ENCODE measurements at places on chromosomes 2 and 18.
A peak's percentile ranks its signal among the peaks of the same experiment; 100 is the strongest.

DNA sequence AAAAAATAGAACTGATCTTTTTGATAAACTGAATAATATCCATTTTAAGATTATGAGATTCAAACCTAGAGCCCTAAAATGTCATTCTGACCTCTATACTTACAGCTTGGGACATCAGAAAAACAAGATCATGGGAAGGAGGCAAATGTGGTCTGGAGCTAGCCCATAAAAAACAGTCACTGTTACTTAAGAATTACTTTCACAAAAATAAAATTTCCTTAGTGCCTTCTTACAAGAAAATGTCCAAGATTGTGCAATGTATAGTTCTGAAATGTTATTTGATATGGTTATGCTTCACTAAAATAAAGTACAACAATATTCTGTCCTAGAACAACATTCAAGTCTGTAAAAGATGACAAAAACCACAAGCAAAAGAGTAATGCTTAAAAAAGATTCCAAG is 247.6 kb downstream of the DYM start:
- no peak for DNase-seq

- peak; percentile 25 for DNase-seq
Observed at GRCh38 chr2:219459460-219460311, 25.0 kb downstream of the SPEG start.

GRCh38 chr18:8806100-8806797 is 100.9 kb downstream of the MTCL1 start:
- DNase-seq = no peak

DNA sequence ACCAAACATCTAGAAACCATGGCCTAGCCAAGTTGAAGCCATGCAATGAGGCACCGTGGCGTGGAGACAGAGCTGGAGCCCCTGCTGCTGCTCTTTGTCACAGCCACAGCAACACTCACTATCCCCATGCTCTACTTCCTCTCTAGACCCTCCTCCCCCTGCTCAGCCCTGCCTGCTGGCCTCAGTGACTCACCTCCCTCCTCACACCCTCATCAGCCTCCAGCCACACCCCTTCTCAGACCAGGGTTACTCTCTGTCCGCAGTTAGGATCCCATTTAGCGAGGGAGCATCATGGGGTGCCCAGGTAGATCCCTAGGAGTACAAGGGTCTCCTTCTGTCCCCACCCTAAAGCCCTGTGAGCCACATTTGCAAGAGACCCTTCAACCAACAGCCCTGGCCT is 25.4 kb upstream of the SOX11 start:
- DNase-seq = no peak

DNA sequence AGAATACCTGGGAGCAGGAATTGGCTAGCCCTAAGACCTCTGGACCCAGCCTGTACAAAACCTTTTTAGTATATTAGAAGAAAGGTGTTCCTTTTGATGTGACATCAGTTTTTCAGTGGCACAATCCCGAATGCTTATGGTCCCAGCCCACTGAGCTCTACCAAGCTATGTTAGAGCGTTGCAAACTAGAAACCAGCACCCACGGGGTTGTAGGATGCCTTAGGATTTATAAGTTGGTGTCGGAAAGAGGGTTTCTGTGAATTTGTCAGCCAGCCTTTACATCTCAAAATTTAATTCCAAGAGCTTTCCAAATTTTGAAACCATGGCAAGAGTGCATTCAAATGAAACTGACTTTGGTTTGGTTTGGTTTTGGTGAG is 499 bp upstream of the LMAN1 start:
- no peak for DNase-seq

DNA sequence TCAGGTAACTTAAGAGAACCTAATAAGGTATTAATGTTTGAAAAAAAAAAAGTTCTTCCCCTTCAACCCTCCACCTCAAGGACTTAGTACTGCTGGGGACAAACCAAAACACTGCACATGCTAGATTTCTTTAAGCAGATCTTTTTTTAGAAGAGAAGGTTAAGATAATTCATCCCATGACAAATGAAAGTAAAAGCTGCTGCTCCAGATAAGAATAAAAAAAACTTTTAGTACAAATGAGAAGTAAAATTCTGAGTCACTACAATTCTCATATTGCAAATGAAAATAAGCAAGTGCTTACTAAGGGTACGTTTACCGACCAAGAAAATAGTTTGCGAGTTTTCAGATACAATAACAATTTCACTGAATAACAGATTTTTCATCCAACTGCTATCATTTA is 8.9 kb downstream of the STAM2 start:
- no peak for DNase-seq

GRCh38 chr2:56334622-56335021 is 150.8 kb downstream of the CCDC85A start:
- no peak for DNase-seq

DNA sequence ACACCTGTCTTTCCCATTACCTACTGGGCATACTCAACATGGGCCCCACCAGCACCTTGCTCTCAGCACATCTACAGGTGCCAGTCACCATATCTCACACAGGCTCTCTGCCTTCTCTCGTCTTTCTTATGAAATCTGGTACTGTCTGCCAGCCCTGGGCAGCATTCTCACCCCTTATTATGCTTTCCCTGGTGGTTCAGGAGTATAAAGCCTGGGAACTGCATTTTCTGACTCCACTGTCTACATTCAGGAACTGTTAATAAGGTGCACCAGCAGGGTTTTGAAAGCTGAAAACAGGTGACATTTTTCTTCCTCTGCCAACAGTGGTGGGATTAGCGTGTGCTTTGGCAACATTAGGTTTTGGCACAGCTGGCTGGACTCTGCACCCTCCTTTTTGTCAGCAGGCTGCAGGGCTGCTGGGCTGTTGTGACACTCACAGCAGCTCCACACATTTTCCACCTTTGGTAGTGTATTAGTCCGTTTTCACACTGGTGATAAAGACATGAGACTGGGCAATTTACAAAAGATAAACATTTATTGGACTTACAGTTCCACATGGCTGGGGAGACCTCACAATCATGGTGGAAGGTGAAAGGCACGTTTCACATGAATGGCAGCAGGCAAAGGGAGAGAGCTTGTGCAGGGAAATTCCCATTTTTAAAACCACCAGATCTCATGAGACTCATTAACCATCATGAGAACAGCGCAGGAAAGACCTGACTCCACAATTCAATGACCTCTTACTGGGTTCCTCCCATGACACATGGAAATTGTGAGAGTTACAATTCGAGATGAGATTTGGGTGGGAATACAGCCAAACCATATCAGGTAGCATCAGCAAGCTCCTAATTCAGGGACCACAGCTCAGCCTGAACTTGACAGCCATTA is 343.1 kb upstream of the LYPD1 start:
- DNase-seq = no peak

- DNase-seq = no peak
Observed at GRCh38 chr2:196105951-196106350, 37.3 kb upstream of the DNAH7 start.

DNA sequence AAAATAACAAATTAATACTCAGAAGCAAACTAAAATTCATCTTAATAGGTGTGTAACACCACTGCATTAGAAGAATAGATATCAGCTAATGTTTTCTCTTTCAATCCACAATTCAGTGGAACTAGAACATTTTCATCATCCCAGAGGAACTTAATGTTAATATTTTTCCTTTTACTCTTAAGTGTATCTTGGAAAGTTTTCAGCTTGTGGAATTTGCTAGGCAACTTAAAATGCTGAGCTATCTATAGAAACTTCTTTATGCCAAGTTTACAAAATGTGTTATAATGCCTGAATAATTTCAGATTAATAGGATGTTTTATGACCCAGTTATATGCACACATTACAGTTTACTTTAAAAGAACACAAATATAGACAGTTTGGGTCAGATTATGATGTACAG is 86.6 kb upstream of the FAM237A start:
- DNase-seq = no peak

- no peak for DNase-seq
Observed at GRCh38 chr2:23250371-23250770, 134.6 kb upstream of the KLHL29 start.

GRCh38 chr2:143254110-143254509 is 124.9 kb downstream of the ARHGAP15 start:
- DNase-seq = peak; percentile 52

DNA sequence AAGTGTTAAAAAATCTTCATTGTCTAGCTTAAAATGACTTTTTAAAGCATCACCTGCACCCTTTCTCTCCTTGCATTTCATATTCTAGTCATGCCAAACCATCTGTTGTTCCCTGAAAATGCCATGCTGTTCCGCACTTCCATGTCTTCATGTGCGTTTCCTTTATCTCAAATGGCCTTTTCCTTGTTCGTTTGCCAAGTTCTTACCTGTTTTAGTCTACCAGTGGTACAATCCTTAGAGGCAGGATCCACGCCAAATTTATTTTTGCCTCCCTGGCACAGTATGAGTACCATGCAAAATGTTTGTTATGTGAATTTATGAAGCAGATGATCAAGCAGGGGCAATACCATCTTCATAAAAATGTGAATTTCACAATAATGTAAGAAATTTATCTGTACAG is 37.0 kb downstream of the TMEFF2 start:
- no peak for DNase-seq

GRCh38 chr18:2918761-2919550 is 72.2 kb downstream of the EMILIN2 start:
- DNase-seq = no peak

DNA sequence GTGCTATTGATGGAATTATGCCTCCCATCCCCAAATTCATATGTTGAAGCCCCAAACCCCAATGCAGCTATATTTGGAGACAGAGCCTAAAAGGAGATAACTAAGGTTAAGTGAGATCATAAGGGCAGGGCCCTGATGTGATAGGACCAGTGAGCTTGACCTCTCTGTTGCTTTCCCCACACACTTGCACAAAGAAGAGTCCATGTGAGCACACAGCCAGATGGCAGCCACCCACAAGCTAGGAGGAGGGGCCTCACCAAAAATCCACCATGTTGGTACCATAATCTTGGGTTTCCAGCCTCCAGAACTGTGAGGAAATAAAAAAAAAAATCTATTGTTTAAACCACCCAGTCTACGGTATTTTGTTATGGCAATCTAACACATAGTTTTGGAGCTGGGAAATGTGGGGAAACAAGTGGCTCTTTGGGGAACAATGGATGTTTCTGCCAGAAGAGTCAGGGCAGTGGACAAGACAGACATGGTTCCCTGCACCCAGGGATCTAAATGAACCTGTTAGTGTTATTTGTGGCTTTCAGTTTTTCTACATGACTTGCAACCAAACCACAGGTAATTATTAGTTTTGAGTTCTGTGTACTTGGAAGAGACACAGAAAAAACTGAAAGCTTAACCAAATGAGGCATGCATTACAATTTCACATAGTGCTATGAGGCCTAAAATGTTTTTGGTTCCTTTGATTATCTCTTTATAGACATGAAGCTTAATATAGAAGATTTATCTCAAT is 259.1 kb downstream of the LTBP1 start:
- no peak for DNase-seq

GRCh38 chr2:45904267-45904945 is 252.9 kb downstream of the PRKCE start:
- DNase-seq = no peak

DNA sequence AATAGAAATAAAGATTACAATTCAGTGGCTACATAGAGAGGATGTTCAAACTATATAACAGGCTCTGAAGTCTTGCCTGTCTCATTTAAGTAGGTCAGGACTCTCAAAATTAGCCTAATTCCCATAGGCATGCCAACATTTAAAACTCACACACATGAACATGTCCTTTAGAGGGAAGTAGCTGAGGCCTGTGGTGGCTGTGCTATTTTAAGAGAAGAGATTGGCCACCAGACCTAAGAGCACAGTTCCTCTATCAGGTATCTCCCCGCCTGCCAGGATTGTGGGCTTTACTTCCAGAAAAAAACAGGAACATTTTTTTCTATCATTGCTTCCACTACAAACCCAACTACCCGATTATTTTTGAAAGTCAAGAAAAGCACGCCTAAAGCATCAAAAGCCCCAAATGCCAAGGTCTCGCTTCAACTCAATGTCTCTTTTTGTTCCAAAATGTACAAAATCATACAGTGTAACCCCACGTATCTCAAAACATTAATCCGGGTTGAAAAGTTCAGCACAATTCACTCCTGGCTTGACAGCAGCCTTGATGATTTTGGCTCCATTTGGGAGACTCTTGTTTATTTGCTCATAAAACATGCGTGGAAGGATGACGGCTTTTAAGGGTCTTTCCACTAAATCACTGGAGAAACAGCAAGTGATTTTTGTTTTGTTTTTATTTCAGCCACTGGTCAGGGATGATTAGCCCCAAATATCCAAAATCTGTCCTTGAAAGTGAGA is 15.3 kb downstream of the FHL2 start:
- no peak for DNase-seq

DNA sequence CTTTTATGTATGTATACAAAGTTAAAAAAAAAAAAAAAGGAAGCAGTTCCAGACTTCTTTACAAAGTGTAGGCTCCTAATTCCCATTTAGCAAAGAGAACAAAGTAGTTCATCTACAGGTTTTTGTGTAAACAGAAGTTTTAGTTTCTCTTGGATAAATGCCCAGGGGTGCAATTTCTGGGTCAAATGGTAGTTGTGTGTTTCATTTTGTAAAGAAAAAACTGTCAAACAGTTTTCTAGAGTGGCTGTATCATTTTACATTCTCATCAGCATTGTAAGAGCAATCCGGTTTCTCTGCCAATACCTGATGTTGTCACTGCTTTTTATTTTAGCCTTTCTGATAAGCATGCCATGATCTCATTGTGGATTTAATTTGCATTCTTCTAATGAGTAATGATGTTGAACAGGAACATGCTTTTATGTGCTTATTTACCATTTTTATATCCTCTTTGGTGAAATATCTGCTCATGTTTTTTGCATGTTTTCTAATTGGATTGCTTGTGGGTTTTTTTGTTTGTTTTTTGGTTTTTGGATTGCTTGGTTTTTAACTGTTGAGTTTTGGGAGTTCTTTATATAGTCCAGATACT is 16.6 kb upstream of the PSME4 start:
- DNase-seq = no peak

DNA sequence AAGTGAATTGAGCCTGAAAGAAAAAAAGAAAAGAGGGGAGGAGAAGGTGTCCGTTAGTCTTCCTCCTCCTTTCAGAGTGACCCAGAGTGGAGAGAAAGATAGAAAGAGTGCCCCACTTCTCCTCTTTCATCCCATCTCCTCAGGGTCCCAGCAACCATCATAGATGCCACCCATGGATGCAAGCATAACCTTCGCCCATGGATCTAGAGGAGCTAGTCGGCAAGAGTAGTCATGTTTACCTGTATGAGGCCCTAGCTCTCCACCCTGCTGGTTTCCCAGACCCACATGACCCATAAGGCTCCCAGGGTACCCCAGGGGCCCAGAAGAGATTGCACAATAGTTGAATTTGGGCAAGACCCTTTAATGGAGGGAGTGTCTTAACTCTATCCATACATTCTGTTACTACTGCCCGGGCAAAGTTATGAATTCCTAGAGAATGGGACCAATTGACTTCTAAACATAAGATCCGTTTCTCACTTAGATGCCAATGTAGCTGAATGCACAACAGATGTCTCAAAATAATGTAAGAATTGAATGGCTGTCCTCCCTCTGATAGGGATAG is 56.1 kb upstream of the CDCA7 start:
- no peak for DNase-seq

- no peak for DNase-seq
Observed at GRCh38 chr18:21012308-21012707, 99.3 kb downstream of the ROCK1 start.

GRCh38 chr2:71665168-71666093 is 212.1 kb downstream of the DYSF start:
- no peak for DNase-seq

- DNase-seq = no peak
Observed at GRCh38 chr2:119230219-119231185, 6.9 kb downstream of the STEAP3 start.
